ENCODE measurements at places on chromosomes 3 and 15.

- peak; percentile 71 for DNase-seq
Measured at GRCh38 chr15:51121118-51121517, 26.4 kb upstream of the TNFAIP8L3 start.

- DNase-seq: no peak
Measured at GRCh38 chr3:52194485-52195290, 3.3 kb upstream of the ALAS1 start.

DNA sequence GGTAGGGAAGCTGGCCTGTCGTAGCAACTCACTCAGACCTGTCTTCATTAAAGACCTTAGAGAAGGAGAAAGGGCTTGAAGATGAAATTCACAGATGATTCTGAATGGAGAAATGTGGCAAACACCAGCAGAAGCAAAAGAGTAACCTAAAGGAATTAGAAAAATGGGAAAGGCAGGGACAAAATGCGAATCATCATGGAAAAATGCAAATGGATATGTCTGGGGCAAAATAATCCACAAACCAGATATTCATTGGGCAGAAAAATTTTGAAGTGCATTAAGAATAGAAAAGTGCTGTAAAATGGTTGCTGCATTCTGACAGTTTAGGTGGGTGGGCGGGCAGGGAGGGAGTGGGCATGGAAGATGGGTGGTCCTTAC is 156.9 kb upstream of the RASGRP1 start:
- no peak for DNase-seq

- DNase-seq: no peak
Measured at GRCh38 chr3:154193000-154193615, 71.9 kb downstream of the ARHGEF26 start.

DNA sequence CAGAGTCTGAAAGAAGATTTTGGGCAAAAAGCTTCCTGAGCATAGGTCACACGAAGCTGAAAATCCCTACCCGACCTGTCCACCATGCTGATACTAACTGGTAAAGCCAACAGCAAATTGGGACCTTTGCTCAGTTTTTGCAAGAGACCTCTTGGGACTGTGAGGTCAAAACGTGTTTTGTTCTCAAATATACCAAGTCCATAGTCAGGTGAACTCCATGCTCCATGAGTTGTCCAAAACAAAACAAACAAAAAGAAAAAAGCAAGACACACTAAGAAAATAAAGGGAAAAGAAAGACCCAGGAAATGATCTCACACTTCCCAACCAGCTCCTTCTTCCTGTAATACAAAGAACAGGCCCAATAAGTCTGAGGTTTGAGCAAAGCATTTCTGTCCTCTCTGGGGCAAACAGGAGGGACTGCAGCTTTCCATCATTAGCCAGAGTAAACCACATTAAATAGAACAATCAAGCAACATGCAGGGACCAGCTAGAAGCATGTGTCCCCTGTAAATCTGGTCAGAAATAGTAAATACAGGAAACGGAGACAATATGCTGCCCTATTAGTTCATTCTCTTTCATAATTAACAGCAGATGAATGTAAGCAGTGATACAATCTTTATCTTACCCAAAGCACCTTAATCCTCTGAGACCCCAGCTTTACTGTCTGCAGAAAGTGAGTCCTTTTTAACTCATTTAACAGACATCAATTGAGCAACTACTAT is 125.0 kb upstream of the LIPC start:
- peak; percentile 16 for DNase-seq

GRCh38 chr3:186021673-186022362 is 84.0 kb upstream of the TRA2B start:
- peak; percentile 96 for DNase-seq

- peak; percentile 52 for DNase-seq
Measured at GRCh38 chr15:41989573-41990242, 17.4 kb upstream of the EHD4 start.

DNA sequence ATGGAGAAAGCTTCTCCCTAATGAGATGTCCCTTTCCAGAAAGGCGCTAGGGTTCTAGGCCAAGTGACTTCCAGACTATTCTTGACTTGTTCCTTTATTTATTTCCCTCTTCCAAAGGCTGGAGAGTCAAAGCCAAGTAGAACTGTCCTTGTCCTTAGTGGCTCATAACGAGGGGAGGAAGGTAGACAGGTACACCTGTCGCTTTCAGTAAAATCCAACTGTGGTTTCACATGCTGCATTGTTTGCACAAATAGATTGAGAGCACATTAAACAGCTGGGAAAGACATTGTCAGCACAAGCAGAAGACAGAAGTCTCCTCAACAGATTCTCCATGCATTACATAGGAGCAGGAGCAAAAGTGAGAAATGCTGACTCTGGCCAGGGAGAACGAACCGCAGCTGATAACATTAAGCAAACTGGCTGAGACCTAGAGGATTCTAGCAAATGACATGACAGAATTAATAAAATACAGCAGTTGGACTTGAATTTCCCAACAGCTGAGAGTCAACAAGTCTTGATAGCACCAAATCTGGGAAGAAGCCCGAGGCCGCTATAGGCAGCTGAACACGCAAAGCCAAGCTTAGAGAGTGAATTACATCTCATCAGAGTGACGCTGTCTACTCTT is 227.7 kb downstream of the TLE3 start:
- DNase-seq: no peak

Measured in fibroblast of gingiva (primary cell).